ENCODE measurements at places on chromosomes 2 and 18. TPM values are rescaled to one million over a fixed set of nuclear protein-coding genes. Genes with fewer than 3 reads are reported as not detected.
A peak's percentile ranks its signal among the peaks of the same experiment; 100 is the strongest.

DNA sequence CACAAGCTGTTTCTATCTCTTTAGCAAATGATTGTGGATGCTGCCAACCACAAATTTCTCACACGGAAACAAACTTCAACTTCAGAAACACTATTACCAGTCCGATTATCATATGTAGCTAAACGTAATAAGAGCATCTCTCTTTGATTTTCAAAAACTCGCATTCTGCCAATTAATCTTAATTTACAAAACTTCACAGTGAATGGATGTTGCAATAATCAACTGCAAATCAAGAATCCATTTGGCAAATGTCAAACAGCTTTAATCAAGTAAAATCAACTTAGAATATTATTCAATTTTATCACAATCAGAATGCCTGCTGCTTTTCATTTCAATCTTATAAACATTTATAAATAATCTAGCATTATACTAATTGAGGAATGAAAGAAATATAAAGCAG is 54.2 kb downstream of the DTNB start:
- DNase-seq = no peak

GRCh38 chr18:35334212-35334611 is 10.0 kb downstream of the ZNF24 start:
- DNase-seq = no peak

GRCh38 chr2:47024046-47024445 is 108.4 kb upstream of the MCFD2 start:
- DNase-seq = no peak

GRCh38 chr2:132489150-132489549 is 72.5 kb downstream of the GPR39 start:
- DNase-seq = no peak

- DNase-seq = no peak
These were observed 11.5 kb downstream of the DIPK1C start for GRCh38 chr18:74445585-74445984.

EPHA4 gene
- 158 TPM for total RNA-seq

GRCh38 chr2:148493822-148494563 is 150.6 kb upstream of the EPC2 start:
- DNase-seq = no peak

TMEM214 gene
- total RNA-seq = 7.7 TPM

ALPP gene
- total RNA-seq = not detected

- DNase-seq = no peak
These were observed 40.9 kb upstream of the GPC1 start for GRCh38 chr2:240394549-240394948.

DNA sequence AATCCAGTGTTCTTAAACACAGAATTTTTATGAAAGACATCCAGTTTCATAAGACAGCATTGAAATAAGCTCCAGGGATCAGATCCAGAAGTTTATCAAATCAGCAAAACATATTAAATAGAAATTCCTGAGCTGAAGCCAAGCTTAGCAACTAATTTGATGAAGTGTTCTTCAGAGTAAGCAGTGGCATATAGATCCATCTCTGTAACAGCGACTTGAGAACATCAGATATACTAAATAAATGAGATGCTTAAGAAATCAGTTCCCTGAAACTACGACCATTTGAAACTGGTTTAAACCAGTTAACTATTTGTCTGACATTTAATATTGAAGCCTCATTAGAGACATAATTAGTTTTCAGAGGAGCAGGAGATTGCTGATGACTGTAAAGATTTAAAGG is 34.1 kb downstream of the PPP1R1C start:
- no peak for DNase-seq

GRCh38 chr18:47986620-47987387 is 56.3 kb upstream of the SMAD2 start:
- DNase-seq = no peak

GRCh38 chr2:45943219-45944044 is 292.0 kb downstream of the PRKCE start:
- no peak for DNase-seq

DNA sequence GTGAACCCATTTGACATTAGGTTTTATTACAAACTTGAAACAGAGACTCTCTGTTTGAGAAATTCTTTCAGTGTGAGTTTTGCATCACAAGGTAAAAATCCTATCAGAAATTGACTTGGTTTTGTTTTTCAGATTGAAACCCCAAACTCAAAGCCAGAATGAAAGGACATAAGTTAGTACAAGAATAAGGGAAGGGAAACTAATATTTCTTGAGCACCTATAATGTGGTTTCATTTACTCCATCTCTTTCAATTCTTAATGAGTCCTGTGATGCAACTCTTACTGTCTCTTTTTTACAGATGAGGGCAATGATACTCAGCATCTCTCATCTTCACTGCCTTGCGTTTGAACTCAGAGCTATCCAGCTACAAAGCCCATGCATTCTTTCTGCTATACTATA is 210.0 kb upstream of the SIX3 start:
- DNase-seq = no peak

DNA sequence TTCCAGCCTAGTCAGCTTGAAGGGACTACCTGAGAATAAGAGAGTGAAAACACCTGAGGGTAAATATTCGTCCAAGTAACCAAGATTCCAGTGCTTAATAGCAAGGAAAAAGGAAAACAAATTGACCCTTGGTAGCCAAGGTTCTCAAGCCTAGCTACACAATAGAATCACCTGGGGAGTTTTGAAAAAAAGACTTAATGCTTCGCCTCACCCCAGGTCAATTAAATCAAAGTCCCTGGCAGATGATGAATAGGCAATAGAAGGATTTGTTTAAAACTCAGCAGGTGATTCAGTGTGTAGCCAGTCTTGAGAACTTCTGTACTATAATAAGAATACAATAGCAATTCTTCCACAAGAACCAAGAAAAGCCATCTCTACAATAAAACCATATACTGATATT is 500.2 kb downstream of the XIRP2 start:
- DNase-seq = no peak

ANKAR gene
- total RNA-seq = 52.2 TPM

- DNase-seq = no peak
These were observed 16.6 kb upstream of the HK2 start for GRCh38 chr2:74817304-74817675.

NTSR2 gene
- 0.82 TPM for total RNA-seq

SETBP1 gene
- 34.2 TPM for total RNA-seq

GRCh38 chr18:69998523-69998987 is 50.9 kb upstream of the CD226 start:
- no peak for DNase-seq

- DNase-seq = no peak
These were observed 370.3 kb downstream of the SETBP1 start for GRCh38 chr18:45050712-45051601.

TFCP2L1 gene
- under 0.01 TPM for total RNA-seq

LHCGR gene
- total RNA-seq = under 0.01 TPM

MORN2 gene
- total RNA-seq = 17.9 TPM

DNA sequence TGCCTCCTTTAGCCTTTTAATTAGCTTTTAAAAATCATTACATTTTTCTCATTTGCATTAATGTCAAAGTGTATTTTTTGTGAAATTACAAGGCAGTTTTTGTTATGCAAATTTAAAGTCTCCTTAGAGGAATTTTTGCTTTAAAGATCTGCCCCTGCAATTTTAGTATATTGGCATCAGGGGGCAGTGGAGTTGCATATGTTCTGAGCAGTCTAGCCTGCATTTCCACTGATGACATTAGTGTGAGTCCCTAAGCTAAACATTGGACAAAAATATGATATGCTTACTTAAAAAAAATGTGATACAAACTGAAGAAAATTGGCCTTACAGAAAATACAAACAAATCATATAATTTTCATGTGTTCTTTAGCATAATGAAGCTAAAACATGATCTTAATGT is 426.5 kb downstream of the SLC4A3 start:
- no peak for DNase-seq

STAMBP gene
- total RNA-seq = 14.3 TPM

- no peak for DNase-seq
These were observed 2.0 kb upstream of the DARS1 start for GRCh38 chr2:135987441-135987840.

GRCh38 chr2:177225965-177226360 is 13.4 kb downstream of the HNRNPA3 start:
- no peak for DNase-seq

- DNase-seq = no peak
These were observed 31.1 kb downstream of the PNO1 start for GRCh38 chr2:68188831-68189230.

PAX3 gene
- not detected for total RNA-seq

DNA sequence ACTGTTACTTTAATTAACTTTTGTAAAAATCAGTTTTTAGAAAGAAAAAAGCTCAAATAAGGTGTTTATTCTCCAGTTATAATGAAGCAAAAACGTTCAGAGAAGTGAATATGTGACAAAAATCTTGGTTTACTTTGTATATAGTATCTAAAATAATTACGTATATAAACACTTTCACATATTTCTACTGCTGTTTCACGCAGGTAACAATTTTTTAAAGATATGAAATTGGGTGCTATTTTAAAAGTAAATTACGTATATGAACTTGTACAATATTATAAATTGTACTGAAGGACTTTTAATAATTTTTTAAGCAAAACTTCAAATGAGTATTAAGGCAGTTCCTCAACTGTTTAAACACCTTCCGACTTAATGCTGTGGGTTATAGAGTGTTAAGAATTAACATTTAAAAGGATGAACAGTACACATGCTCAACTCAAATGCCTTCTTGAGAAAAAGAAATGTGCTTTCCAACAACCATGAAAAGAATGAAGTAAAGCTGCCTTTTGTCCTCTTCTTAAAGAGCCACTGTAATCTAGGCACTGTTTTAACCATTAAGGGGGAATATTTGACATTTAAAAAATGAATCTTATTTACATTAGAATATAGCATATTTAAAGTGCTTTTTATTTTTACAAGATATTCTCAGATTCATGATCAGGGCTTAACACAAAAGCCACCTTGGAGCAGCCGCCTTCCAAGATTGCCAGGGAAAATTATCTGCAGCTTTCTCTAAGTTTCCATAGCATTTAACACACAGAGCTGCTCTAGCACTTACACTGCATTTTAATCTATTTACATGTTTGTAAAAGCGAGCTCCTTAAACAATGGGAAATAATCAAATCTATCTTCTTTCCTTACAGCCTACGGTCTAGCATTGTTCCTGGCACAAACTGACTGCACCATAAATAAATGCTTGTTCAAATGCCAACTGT is 56.5 kb upstream of the CDKL4 start:
- no peak for DNase-seq

- peak; percentile 96 for DNase-seq
These were observed at the start of gene FAM168B for GRCh38 chr2:131093006-131093695. Gene FAM168B, minus strand, starts transcription at chr2:131093460. Its CDS starts 10,814 bp downstream, at chr2:131082646.

- no peak for DNase-seq
These were observed 665.4 kb upstream of the HS6ST1 start for GRCh38 chr2:128984081-128984480.

DNA sequence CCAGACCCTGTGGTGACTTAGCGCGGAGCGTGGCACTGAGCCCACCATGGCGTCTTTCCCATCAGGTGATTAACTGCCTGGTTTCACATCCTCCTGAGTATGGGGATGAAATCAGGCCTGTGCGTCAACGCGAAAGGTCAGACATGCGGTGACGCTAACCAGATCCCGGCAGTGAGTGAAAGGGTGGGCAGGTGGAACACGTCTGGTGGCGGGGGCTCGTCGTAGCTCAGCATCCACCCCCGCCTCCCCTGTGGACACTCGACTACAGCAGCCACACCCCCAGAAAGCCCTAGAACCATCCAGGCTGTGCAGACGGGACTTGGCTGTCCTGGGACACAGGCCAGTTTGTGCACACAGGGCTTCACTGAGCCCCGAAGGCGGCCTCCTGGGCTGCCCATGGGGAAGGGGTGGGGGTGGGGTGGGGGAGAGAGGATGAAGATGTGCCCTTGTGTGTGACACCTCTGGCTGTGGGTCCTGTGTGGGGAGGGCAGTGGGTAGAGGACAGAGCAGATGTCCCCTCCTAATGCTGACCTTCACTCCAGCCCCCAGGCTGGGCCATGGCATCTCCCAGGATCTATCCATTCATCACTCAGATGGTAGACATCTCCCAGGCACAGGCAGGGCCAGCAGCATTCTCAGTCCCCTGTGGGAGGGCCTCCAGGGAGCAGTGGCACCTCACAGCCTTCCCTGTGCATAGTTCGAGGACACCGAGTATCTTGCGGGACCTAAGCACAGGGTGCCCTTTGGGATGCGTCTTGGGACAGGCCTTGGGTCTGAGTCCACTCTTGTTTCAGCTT is 27.5 kb downstream of the RAMP1 start:
- DNase-seq = no peak
